ENCODE measurements at places on chromosomes 4 and X.

GRCh38 chrX:153649178-153649914 lies 2.3 kb downstream of the DUSP9 start:
- peak; percentile 49 for DNase-seq

DNA sequence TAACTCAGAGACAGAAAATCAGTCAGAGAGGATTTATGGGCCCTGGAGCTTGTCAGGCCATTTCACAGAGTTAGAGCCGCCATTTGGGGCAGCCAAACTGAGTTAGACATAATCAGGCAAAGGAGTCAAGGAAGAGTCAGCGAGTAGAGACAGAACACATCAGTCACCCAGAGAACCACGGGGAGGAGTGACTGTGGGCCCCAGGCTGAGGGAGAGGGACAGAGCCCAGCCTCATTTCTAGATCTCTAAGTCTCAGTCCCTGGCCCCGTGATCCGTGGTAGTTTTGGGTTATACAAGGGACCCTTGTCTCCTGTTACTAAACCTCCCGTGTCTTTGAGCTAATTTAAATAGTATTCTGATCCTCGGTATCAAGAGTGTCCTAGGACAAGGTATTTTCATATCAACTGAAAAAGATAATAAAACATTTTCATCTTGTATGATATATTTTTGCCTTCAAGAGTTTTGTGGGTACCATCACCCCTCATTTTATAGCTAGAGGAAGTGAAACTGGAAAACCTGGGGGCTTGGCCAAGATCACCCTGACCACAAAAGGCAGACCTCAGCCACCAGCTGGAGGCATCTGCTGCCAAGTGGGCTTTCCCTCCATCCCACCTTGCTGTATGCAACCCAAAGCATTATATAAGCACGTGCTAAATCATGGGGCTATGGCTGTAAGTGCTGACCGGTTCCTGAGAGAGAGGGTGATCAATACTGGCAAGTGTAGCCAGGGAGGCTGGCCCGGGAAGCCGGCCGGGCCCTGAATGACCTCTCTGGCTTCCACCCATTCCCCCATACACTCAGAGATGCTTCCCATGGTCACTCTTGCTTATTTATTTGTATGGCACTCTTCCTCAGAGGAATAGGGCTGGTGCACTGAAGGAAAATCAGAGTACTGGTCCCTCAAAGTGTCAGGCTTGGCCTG lies 204.1 kb downstream of the BCOR start:
- no peak for DNase-seq

GRCh38 chr4:7352486-7352885 lies 82.2 kb downstream of the PSAPL1 start:
- no peak for DNase-seq

DNA sequence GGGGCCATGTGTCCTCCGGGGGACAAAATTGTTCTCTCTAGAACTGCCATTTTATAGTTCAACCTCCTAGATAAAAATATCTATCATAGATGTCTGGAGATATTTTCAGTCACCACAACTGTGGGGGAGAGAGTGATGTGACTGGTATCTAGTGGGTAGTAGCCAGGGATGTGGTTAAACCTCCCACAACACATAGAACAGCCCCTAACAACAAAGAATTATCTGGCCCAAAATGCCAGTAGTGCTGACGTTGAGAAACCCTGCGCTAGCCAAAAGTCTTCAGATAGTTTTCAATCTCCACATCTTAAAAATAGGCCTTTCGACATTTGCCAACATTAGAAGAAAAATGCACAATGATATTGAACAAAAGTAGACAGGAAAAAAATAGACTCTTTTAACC lies 19.0 kb upstream of the SUPT20HL2 start:
- DNase-seq = no peak

GRCh38 chr4:165810726-165811125 lies 62.3 kb upstream of the TLL1 start:
- DNase-seq = no peak

DNA sequence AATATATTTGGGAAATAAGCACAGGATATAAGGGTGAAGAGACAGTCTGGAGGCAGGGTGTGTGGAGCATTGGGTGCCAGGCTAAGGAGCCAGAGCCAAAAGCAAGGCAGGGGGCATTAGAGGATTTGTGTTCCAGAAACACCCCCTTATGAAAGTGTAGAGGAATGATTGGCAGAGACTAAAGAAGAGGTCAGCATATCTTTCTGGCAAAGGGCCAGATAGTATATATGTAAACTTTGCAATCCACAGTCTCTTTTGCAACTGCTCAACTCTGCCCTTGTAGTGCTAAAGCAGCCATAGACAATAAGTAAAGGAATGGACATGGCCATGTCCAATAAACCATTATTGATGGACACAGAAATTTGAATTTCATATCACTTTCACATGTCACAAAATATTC lies 3.6 kb upstream of the SLC9A6 start:
- DNase-seq = no peak

- DNase-seq = no peak
Measured at GRCh38 chrX:136714626-136715599, 65.8 kb downstream of the ARHGEF6 start.

GRCh38 chr4:34572026-34572425 lies 1672.3 kb downstream of the ARAP2 start:
- DNase-seq = no peak

GRCh38 chr4:83738895-83739294 lies 203.0 kb downstream of the GPAT3 start:
- DNase-seq = no peak

DNA sequence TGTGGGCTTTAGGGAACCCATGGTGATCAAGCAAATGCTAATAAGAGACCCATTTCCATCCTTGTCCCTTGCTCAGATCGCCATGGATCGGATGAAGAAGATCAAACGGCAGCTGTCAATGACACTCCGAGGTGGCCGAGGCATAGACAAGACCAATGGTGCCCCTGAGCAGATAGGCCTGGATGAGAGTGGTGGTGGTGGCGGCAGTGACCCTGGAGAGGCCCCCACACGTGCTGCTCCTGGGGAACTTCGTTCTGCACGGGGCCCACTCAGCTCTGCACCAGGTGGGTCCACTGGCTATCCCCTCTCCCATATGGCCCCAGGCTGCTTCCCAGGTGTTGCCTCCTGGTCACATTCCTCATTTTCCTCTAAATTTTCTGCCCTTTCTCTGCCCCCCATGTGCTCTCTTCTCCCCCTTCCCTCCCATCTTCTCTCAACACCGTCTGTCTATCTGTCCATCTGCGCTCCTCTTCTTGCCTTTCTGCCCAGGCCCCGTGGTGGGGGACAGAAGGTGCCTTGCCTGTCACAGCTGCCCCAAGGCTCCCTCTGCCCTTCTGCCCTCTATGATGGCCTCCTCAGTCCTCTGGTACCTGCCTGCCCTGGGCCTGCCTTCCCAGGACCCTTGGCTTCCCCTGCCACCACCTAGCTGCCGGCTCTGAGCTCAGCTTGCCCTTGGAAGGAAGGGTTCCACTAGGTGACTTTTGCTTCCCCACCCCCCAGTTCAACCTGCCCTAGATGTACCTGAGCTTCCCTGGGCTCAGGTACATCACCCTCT lies 5.2 kb downstream of the CDK16 start:
- DNase-seq = no peak

- DNase-seq = no peak
Measured at GRCh38 chrX:54177306-54177705, 5.7 kb downstream of the FAM120C start.

DNA sequence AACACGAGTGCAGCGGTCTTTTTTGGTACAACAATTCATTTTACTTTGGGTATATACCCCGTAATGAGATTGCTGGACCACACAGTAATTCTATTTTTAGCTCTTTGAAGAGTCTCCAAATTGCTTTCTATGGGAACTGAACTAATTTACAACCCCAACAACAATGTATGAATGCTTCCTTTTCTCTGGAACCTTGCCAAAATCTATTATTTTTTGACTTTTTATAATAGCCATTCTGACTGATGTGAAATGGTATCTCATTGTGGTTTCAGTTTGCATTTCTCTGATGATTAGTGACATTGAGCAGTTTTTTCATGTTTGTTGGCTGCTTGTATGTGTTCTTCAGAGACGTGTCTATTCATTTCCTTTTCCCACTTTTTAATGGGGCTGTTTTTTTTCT lies 240.8 kb downstream of the STK32B start:
- no peak for DNase-seq
